ENCODE measurements at places on chromosomes 13 and 19. TPM values are rescaled to one million over a fixed set of nuclear protein-coding genes. Genes with fewer than 3 reads are reported as not detected.

DNA sequence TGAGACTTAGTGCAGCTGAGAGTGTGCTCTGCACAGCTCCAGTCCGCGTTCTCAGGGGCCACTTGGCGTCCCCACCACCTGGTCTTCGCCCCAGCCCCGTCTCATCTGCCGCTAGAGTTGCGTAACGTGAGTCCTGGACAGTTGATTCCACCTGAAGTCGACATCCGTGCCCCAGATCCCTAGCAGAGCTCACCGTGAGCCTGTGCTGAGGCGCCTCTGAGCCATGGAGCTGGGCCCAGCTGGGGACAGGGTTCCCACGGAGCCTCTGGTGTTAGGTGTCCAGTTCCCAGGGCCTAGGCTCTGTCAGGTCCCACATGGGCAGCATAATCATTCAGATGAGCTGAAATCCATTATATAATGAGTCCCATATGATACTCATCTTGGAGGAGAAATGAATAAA lies 147.1 kb upstream of the SOX1 start:
- no peak for DNase-seq

MEIOSIN gene
- total RNA-seq, result not detected

IGFL2 gene
- not detected for total RNA-seq

CD79A gene
- 0.19 TPM for total RNA-seq

DNA sequence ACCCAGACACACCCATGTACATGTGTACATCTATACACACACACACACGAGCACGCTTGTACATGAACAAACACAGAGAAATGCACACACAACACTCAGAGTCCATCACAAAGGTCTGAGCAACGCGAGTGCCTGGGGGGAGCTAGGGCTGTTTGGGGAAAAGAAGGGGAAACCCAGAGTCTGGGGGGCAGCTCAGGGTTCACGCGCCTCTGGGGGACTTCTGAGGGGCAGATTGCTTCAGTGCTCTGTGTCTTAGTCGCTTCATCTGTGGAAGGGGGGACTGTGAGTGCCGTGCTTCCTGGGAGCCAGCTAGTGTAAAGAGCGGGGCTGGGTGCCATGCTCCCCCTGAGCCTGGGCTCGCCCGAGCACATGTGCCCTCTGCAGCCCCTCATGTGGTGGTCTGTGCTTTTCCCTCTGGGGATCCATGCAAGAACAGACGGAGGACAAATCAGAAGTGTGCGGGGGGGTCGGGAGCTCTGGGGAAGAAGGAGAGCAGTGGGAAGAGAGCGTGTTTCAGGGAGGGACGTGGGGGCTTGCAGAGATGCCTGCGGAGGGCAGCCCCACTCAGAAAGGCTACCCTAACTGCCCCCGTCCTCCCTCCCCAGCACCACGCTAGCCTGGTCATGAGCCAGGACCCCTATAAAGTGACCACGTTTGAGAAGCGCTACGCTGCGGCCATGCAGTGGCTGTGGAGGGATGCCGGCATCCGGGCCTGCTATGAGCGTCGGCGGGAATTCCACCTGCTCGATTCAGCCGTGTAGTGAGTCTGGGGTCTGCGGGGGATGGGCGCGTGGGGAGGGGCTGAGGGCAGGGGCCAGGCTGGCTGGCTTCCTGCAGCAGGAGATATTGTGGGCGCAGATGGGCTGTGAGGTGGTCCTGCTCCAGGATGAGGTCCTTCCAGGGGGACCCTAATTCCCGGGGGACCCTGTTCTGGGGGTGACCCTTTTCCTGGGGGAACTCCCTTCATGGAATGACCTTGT lies 14.0 kb downstream of the GNA15 start:
- no peak for DNase-seq

ASF1B gene
- 2.0 TPM for total RNA-seq

DNA sequence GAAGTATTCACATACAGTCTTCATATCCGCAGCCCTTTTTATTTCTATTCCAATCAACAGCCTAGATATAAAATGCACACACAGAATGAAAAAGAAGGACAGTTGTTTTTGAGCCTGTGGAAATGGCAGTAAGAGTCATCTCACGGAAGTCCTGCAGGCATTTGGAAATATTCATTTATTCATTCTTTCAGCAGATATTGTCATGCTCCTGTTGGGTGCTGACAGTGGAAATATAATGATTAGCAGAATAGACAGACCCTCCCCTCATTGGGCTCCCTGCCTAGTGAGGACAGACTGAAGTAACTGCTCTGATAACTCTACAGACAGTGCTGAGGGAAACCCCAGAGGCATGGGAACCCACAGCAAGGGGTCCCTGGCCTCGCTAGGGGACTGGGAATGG lies 392.3 kb downstream of the FOXO1 start:
- DNase-seq, result no peak

DCUN1D2 gene
- total RNA-seq, result 194 TPM

ADAT3 gene
- 1.6 TPM for total RNA-seq

ZNF284 gene
- total RNA-seq, result 1.7 TPM

GRCh38 chr19:21593008-21593481 lies 87.6 kb downstream of the ZNF429 start:
- DNase-seq, result no peak

DNA sequence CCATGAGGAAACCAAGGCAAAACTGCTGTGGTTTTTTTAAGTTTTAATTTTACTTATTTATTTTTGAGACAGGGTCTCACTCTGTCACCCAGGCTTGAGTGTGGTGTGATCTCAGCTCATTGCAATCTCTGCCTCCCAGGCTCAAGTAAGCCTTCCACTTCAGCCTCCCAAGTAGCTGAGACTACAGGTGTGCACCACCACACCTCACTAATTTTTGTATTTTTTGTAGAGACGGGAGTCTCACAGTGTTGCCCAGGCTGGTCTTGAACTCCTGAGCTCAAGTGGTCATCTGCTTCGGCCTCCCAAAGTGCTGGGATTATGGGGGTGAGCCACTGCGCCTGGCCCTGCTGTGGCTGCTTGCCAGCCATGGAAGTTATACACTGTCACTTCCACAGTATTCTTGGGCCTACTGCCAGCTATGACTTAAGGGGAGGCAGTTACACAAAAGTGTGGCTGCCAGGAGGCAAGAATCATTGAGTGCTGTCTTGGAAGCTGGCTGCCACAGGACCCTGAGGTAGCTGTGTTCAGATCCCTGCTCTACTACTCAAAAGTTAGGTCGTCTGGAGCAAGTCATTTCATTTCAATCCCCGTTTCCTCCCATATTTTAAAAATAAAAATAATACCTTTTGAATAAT lies 12.7 kb downstream of the FARP1 start:
- no peak for DNase-seq

DNA sequence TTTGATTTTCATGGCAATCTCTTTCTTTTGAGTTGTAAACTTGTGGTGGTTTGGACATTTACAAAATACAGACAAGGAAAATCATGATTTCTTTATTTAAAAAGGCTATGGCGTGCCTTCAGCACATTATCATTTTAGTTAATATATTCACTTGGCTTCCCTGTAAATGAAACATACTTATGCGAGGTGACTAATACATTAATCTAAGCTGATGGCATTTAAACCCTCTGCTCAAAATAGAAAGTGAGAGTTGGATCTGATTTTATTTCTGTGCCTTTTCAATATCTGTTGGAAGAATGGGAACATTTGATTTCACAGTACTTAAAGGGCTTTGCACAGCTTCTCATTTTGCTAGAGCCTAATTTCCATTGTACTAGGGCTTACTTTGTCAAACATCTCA lies 289.8 kb downstream of the MTUS2 start:
- DNase-seq, result no peak

MCEMP1 gene
- 1.1 TPM for total RNA-seq

DMKN gene
- total RNA-seq, result 3.4 TPM

TEX101 gene
- total RNA-seq, result not detected

- no peak for DNase-seq
Measured at GRCh38 chr13:108267347-108267746, 2.2 kb upstream of the TNFSF13B start.

DNA sequence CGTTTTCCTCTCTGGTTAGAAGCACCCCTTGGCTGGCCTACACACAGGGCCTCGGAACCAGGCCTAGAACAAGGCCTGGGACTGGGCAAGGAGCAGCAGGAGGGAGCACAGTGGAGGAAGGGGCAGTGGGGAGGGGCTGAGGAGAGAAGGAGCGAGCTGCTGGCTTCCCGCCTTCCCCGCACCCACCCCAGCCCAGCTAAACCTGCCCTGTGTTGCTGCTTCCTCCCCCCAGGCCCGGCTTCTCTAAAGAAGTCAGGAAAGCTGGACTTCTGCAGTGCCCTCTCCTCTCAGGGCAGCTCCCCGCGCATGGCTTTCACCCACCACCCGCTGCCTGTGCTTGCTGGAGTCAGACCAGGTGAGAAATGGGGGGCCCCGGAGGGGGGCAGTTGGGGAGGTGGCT lies 24.3 kb downstream of the LYL1 start:
- no peak for DNase-seq

DNA sequence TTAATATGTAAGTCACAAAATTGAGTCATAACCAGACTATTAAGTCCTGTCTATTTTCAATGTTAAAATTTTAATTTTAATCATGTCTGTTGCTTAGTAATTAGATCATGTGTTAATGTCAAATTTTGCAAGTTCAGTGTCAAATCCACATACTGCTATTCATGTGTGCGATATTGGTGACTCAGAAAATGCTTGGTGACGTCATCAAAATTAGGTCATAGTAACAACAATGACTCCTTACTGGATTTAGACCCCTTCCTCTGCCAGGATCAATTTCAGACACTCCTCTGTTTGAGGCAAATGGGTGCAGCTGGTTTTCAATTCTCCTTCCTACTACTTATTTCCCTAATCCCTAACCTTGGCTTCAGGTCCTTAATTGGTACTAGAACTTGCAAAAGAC lies 1394.3 kb upstream of the SLC10A2 start:
- DNase-seq, result no peak

DNA sequence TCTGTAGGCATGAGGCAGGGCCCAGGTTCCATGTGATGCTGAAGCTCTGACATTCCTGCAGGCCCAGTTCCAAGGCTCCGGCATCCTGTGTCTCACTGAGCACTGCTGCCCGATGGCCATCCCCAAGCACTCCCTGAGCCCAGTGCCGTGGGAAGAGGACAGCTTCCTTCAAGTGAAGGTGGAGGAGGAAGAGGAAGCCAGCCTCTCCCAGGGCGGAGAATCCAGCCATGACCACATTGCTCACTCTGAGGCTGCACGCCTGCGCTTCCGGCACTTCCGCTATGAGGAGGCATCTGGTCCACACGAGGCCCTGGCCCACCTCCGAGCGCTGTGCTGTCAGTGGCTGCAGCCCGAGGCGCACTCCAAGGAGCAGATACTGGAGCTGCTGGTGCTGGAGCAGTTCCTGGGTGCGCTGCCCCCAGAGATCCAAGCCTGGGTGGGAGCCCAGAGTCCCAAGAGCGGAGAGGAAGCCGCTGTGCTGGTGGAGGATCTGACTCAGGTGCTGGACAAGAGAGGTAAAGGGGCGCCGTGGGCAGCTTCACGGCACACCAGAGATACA lies 8.0 kb downstream of the ZSCAN22 start:
- no peak for DNase-seq

RYR1 gene
- 0.81 TPM for total RNA-seq

GRCh38 chr13:46134961-46135522 lies 30.2 kb upstream of the CPB2 start:
- no peak for DNase-seq

- no peak for DNase-seq
Measured at GRCh38 chr19:18871543-18871942, 24.4 kb downstream of the CERS1 start.

KLK3 gene
- total RNA-seq, result not detected
